Adrenal gland (tissue), 19 donors: ENCODE measurements at places on chromosomes 6 and 20. TPM values are rescaled to one million over a fixed set of nuclear protein-coding genes. Genes with fewer than 3 reads are reported as not detected.

The ENPP1 gene
- polyA plus RNA-seq = 4.5 TPM

The EPHA7 gene
- polyA plus RNA-seq = 0.03 TPM

The PLCB1 gene
- 7.7 TPM for polyA plus RNA-seq

The CALHM6 gene
- 5.1 TPM for polyA plus RNA-seq

The SOX18 gene
- 16.2 TPM for polyA plus RNA-seq

The PSMA7 gene
- 292 TPM for polyA plus RNA-seq

The PGC gene
- 1.1 TPM for polyA plus RNA-seq

The CEP43 gene
- polyA plus RNA-seq = 10.1 TPM

The RBM24 gene
- 0.35 TPM for polyA plus RNA-seq

The CNR1 gene
- polyA plus RNA-seq = 4.2 TPM

The CTCFL gene
- not detected for polyA plus RNA-seq

The EPPIN gene
- not detected for polyA plus RNA-seq

The SLC26A8 gene
- 0.16 TPM for polyA plus RNA-seq

The C4B gene
- polyA plus RNA-seq = 796 TPM

The DNAH8 gene
- polyA plus RNA-seq = 0.02 TPM

The AVP gene
- polyA plus RNA-seq = not detected

The C6orf141 gene
- 0.16 TPM for polyA plus RNA-seq

The APCDD1L gene
- polyA plus RNA-seq = 0.16 TPM

The SPTLC3 gene
- polyA plus RNA-seq = 9.1 TPM

The MOXD1 gene
- 45.0 TPM for polyA plus RNA-seq
